CD4-positive, alpha-beta T cell treated with Interleukin-4 for 4 hours (primary cell): ENCODE measurements at places on chromosomes 1 and 21.

DNA sequence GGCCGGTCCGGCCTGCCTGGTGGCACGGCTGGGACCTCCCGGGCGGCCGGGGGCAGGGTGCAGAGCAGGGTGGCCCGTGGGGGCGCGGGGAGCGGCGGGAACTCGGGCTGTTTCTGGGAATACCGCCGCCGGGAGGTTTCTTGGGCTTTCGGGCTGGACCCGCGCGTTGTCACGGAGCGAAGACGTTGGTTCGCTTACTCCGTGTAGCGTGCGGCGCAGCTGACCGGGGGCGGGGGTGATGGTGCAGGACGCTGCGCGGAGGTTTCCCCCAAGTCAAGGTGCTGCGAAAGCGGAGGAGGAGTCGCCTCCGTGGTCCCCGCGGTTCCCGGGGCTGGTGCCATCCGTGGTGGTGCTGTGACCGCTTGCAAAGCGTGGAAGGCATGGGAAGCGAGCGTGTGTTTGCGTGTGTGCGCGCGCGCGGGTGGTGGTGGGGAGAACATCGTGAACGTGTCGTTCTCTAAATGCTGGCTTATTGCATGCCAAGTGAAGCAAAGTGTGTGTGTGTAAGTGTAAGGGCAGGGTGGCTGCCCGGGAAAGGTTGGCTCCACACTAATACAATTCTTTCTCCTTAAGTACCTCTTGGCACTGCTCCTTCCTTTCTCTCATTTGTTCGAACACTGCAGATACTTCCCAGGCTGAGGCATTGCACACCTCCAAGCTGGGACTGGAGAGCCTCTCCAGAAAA, 1.1 kb downstream of the RYR2 start:
- no peak for DNase-seq

- no peak for DNase-seq
These were observed 69.4 kb upstream of the TLR5 start for GRCh38 chr1:223212441-223212840.

- no peak for DNase-seq
These were observed 6.2 kb downstream of the DNMT3L start for GRCh38 chr21:44255511-44255981.

DNA sequence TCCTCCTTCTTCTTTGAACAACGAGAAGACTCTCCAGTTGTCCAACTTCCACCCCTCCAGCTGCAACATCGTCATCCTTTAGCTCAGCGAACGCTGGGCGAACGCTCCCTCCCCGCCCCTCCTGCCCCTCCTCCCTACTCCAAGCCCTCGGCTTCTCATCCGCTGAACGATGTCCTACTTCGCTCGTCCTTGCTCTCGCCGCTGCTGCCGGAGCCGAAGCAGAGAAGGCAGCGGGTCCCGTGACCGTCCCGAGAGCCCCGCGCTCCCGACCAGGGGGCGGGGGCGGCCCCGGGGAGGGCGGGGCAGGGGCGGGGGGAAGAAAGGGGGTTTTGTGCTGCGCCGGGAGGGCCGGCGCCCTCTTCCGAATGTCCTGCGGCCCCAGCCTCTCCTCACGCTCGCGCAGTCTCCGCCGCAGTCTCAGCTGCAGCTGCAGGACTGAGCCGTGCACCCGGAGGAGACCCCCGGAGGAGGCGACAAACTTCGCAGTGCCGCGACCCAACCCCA, at the start of gene BCAN:
TSS of gene BCAN (plus strand) at position 357 of the 504 bp plus-strand sequence. CDS start 3,938 bp downstream, outside the sequence.
- DNase-seq = no peak
